Naive thymus-derived CD8-positive, alpha-beta T cell (primary cell): ENCODE measurements at places on chromosomes 7 and 10. TPM values are rescaled to one million over a fixed set of nuclear protein-coding genes. Genes with fewer than 3 reads are reported as not detected.
A peak's percentile ranks its signal among the peaks of the same experiment; 100 is the strongest.

DNA sequence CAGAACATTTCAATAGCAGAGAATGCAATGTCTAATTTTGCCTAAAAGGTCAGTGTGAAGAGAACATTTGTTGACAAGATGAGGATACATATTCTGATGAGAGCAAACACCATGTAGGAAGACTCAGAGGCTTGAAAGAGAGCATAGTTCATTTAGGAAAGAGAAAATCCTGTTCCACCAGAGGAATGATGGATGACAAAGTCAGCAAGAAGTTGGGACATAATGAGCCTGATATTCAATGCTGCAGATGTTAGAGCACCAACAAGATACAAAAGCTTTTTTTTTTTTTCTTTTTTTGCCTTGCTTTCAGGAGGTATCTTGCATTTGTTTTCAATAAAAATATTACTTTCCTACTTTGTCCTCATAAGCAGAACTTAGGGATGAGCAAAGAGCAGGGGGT lies 952.0 kb upstream of the C7orf33 start:
- no peak for DNase-seq
- no peaks in the 10 kb centered on the region for H3K36me3 ChIP-seq
- H3K27ac ChIP-seq, result no peak overlapping the region

DNA sequence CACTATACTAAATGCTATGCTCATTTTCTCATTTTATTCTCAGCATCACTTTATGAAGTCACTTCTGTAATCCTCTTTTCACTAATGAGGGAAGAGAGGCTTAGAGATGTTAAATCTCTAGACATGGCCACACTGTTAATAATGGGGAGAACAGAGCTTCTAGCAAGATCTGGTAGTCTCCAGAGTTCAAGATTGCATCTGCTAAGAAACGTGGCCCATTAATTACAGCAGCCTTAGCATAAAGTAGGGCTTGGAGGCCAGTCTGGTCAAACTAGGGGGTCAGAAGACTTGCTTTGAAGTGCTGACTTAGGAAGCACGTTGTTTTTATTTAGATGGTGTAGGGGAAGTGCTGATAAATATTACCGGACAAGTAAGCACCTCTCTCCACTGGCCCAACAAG lies 29.3 kb downstream of the ARL4A start:
- no peaks in the 10 kb centered on the region for H3K27me3 ChIP-seq
- H3K36me3 ChIP-seq, result no peaks in the 10 kb centered on the region

- DNase-seq, result no peak
- no peak overlapping the region for H3K4me3 ChIP-seq
- no peaks in the 10 kb centered on the region for H3K36me3 ChIP-seq
- H3K27ac ChIP-seq, result no peak overlapping the region
- no peaks in the 10 kb centered on the region for H3K4me1 ChIP-seq
- H3K27me3 ChIP-seq, result no peaks in the 10 kb centered on the region
These were observed 168.9 kb downstream of the KCND2 start for GRCh38 chr7:120441850-120442249.

- no peaks in the 10 kb centered on the region for H3K4me1 ChIP-seq
- no peaks in the 10 kb centered on the region for H3K36me3 ChIP-seq
- no peak overlapping the region for H3K4me3 ChIP-seq
- no peaks in the 10 kb centered on the region for H3K27me3 ChIP-seq
- H3K27ac ChIP-seq, result no peak overlapping the region
- no peak for DNase-seq
These were observed 198.1 kb downstream of the FZD1 start for GRCh38 chr7:91462316-91462715.

The CTAGE4 gene
- not detected for polyA plus RNA-seq

DNA sequence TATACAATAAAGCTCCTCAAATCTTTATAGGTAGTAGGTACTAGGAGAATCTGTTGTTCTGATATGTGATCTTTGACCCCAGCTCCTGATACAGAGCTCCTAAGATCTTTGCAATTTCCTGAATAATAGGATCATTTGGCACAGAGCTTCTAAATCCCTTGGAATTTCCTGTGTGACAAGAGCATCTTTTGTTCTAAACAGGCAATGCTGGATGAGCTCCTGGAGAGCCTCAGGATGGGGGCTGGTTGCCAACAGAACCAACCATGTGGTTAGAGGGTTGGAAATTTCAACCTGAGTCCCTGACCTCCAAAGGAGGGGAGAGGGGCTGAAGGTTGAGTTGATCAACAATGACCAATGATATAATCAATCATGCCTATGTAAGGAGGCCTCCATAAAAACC lies 629.0 kb downstream of the CCSER2 start:
- H3K27ac ChIP-seq, result no peak overlapping the region
- H3K27me3 ChIP-seq, result peaks cover 8% of the 10 kb centered on the region
- no peaks in the 10 kb centered on the region for H3K4me1 ChIP-seq
- no peak for DNase-seq
- H3K4me3 ChIP-seq, result no peak overlapping the region
- H3K36me3 ChIP-seq, result no peaks in the 10 kb centered on the region

DNA sequence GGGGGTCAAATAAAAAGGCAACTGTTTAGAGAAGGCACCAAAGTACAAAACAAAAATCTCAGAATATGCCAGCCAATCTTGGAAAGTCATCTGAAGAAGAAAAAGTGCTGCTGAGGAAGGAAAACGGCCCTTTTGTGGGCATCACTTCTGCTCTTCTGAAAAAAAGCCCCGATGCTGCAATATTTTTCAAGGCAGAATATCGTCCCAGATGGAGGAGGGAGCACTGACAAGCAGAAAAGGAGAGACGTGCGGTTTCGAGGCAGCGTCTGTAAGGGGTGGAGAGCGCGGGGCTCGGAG lies 959 bp upstream of the ATRNL1 start:
- H3K4me3 ChIP-seq, result peak overlapping the region; percentile 87
- H3K36me3 ChIP-seq, result no peaks in the 10 kb centered on the region
- H3K27ac ChIP-seq, result no peak overlapping the region
- DNase-seq, result no peak
- H3K4me1 ChIP-seq, result peaks cover 5% of the 10 kb centered on the region
- peaks cover 35% of the 10 kb centered on the region for H3K27me3 ChIP-seq

GRCh38 chr7:22563621-22564241 lies 63.7 kb upstream of the STEAP1B start:
- H3K27ac ChIP-seq, result no peak overlapping the region
- peak overlapping the region; percentile 12 for H3K4me3 ChIP-seq
- DNase-seq, result no peak
- H3K27me3 ChIP-seq, result peaks cover 24% of the 10 kb centered on the region
- peaks cover 38% of the 10 kb centered on the region for H3K4me1 ChIP-seq
- H3K36me3 ChIP-seq, result no peaks in the 10 kb centered on the region

- peaks cover 9% of the 10 kb centered on the region for H3K36me3 ChIP-seq
- no peak overlapping the region for H3K27ac ChIP-seq
- no peaks in the 10 kb centered on the region for H3K27me3 ChIP-seq
- DNase-seq, result no peak
These were observed 22.2 kb downstream of the ZDHHC16 start for GRCh38 chr10:97468162-97468561.

The HMX2 gene
- not detected for polyA plus RNA-seq

The NUTM2A gene
- polyA plus RNA-seq, result 0.18 TPM

- no peak for DNase-seq
- peaks cover 3% of the 10 kb centered on the region for H3K4me1 ChIP-seq
- no peak overlapping the region for H3K27ac ChIP-seq
- no peak overlapping the region for H3K4me3 ChIP-seq
- H3K27me3 ChIP-seq, result peaks cover 23% of the 10 kb centered on the region
- no peaks in the 10 kb centered on the region for H3K36me3 ChIP-seq
These were observed 7.1 kb upstream of the RBM20 start for GRCh38 chr10:110636932-110637557.
